CD4-positive, alpha-beta memory T cell (primary cell): ENCODE measurements at places on chromosomes 16 and 17.

GRCh38 chr17:44345454-44346026, 438 bp downstream of the GRN start:
- DNase-seq: peak; percentile 34

- no peak for DNase-seq
Measured at GRCh38 chr17:36989173-36989572, 40.4 kb downstream of the AATF start.

GRCh38 chr17:82600731-82601446, 47.4 kb downstream of the WDR45B start:
- DNase-seq: no peak

GRCh38 chr17:42345396-42346073, 42.7 kb downstream of the STAT3 start:
- DNase-seq: no peak

- peak; percentile 98 for DNase-seq
Measured at GRCh38 chr17:64506201-64506575, at the start of gene DDX5. TSS of gene DDX5 (minus strand) at chr17:64506289. CDS start at chr17:64506119, 170 bp downstream.
